ENCODE measurements at places on chromosomes 16 and 17.

- no peak for DNase-seq
Observed at GRCh38 chr17:77636835-77637817, 321.4 kb upstream of the TNRC6C start.

- no peak for DNase-seq
Observed at GRCh38 chr16:56812884-56813283, 52.1 kb upstream of the SLC12A3 start.

GRCh38 chr17:73203788-73204479 lies 11.1 kb downstream of the COG1 start:
- peak; percentile 26 for DNase-seq

DNA sequence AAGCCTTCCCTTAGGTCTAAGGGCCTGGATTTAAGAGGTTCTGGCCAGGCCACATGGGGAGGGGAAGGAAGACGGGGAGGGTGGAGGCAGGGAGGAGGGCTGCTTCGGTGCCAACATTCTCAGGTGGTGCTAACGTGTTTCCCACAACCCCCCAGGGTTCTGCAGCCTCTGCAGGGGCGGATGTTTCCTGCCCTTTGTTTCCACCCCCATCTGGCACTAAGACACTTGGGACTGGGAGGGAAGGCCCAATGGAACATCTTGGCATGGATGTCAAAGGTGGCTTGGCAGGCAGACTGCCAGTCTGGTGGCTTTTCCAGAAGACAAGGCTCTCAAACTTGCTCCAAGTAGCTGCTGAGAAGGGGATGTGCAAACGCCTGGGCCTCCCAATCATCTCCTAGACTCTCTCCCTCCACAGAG lies 12.7 kb downstream of the HIC1 start:
- DNase-seq = no peak

- no peak for DNase-seq
Observed at GRCh38 chr17:29959658-29960337, 18.4 kb downstream of the EFCAB5 start.

- DNase-seq = no peak
Observed at GRCh38 chr17:74860229-74860871, 665 bp upstream of the GRIN2C start.

DNA sequence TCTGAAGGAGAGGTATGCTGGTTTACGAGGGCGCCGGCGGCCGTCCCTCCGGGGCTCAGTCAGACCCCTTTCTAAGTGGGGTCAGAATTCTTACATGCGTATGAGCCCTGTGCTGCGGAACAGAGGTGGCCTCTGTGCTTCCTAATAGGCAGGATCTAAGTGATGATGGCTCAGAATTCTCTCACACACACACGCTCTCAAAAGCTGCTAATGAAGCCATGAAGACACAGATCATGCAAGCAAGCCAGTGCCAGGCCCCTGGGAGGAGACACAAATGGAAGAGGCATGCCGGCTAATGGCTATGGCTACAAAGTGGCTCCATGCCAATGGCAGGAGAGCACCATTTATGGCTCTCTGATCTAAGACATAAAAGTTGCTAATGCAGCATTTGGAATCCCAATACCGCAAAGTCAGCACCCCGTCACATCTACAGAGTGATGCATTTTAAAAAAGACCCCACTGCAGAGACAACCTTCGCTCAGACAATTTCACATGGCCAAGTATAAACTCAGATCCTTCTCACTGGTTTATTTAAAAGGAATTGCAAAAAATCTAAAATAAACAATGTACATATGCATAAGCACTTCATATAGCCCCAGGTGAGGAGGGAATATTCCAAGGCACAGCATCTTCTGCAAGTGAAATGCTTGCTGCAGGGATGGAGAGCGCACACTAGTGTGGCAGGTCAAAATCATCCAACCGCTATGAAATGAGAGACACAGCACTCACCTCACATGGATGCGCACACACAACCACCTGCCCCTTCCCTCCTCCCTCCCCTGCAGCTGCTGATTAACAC lies 24.5 kb downstream of the NPLOC4 start:
- no peak for DNase-seq

DNA sequence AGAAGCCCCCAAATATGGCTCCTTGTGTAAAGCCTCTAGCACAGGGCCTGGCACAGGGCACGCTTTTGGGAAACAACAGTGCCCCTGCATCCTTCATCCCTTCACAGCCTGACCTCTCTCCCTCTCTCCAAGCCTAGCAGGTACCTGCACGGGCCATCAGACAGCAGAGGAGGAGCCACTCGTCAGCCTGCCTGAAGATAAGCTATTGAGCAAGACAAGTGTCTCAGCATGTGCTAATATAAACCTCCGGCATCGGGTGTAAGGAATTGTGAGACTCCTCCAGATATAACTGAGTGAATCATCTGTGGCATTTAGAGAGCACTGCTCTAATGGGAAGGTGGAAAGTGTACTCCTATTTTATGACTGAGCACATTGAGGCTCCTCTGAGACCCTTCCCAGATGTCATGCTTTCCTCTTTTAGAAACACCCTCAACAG lies 38.3 kb downstream of the TBX4 start:
- DNase-seq = no peak

- DNase-seq = no peak
Observed at GRCh38 chr17:4850246-4850645, 17.1 kb downstream of the MINK1 start.

- DNase-seq = no peak
Observed at GRCh38 chr17:64442541-64442971, 6.4 kb upstream of the MILR1 start.

DNA sequence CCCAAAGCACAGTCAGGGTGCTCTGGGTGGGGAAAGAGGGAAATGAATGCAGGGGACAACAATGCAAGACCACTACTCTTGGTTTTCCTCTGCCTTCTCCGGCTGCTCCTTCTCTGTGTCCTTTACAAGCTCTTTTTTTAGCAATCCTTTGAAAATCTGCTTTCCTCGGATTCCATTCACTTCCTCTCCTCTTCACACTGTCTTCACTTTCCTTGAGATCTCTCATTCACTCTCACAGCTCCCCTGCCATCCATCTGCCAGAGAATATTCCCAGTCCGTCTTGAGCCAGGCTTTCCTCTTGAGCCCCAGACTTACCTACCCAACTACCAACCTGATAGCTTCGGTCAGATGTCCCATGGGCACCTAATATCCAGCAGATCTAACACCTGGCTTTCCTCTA lies 11.0 kb upstream of the SPOP start:
- no peak for DNase-seq

GRCh38 chr16:87661561-87661960 lies 59.3 kb downstream of the JPH3 start:
- DNase-seq = peak; percentile 24

DNA sequence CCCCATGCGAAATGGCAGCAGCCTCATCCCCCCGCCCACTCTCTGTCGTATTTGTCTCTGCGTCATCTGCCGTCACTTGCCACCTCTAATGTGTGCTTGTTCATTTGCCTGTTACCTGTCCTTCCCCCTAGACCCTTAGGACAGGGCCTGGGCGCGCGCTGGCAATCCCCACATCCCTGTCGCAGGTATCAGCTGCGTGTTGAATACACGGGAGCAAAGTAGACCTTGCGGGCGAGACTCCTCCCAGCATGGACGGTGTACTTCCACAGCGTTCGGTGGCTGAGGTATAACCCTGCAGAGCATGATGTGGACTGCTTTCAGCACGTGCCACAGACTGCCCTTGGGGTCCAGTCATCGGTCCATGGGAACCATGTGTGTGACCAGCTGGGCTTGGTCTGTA lies 170.1 kb upstream of the CHMP6 start:
- DNase-seq = no peak

DNA sequence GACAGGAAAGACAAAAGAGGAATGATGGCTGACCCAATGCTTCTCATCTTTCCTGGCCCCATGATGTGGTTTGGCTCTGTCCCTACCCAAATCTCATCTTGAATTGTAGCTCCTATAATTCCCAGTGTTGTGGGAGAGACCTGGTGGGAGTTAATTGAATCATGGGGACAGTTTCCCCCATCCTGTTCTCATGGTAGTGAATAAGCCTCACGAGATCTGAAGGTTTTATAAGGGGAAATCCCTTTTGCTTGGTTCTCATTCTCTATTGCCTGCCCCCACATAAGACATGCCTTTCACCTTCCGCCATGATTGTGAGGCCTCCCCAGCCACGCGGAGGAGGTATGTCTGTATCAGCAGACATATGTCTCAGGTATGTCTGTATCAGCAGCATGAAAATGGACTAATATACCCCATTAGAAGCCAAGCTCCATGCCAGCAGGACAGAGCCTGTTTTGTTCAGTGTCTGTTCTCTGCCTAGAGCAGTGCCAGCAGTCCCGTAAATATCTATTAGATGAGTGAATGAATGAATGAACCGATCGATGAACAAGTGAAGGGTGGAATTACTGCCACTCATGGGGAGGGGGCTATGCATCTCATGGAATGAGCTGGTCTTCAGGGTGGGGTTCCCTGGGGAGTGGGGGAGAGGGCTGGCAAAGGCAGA lies 304.4 kb downstream of the SOX9 start:
- no peak for DNase-seq

DNA sequence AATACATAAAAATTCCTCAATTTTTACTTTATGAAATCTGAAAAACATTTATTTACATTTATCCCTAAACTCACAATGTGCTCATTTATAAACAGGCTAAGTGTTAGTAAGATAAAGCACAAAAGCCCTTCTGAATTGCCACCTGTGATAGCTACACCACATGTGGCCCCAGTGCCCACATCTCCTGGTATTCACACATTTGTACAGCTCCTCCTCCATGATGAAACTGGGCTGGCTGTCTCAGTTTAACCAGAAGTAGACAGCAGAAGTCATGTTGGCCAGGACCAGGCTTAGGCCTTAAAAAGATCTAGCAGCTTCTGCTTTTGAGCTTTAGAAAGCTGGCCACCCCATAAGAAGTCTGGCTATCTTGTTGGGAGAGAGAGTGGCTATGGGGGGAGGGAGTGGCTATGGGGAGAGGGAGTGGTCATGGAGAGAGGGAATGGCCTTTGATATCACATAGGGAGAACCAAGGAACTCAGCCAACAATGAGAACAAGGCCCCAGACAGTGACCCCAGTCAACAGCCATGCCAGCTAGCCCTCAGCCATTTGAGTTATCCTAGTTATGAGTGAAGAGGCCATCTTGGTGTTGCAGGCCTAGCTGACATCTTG lies 47.4 kb downstream of the CEP95 start:
- DNase-seq = no peak

DNA sequence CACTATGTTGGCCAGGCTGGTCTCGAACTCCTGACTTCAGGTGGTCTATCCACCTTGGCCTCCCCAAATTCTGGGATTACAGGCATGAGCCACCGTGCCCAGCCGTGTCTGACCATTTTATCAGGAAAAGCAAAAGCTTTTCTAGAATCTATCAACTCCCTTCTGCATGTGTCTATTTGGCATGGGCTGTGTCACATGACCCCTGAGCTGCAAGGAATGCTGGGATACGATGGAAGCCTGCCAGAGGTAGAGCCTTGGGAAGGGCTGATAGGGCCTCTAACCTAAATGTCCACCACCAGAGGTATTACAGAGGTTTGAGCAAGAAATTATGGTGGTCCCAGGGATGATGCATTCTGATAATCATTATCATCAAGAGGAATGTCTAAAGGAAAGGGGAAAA lies 616.2 kb downstream of the WWOX start:
- no peak for DNase-seq

DNA sequence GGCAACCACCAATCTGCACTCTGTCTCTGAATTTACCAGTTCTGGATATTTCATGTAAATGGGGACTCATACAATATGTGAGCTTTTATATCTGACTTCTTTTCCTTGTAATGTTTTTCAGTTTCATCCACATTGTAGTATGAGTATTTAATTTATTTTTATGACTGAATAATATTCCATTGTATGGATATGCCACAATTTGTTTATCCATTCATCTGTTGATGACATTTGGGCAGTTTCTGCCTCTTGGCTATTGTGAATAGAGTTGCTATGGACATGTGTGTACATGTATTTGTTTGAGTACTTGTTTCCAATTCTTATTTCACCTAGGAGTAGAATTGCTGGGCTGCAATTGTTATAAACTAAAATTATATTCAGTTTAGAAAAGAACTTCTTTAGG lies 126.9 kb downstream of the MRTFB start:
- no peak for DNase-seq

DNA sequence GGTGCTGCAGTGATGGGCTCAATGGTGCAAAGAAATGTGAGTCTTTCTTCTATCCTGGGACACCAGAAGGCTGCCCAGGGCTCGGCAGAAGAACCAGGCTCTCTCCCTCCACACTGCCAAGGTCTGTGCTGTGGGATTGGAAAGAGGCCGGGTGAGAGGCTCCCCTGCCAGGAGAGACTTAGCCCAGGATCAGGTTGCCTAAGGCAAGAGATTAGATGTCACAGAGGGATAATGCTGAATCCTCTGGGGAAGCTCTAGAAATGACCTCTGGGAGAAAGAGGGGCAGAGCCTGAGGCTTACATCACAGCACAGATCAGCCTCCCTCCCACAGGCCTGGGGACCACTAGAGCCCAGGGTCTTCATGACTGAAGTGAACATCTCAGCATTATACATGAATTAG lies 5.7 kb upstream of the DOC2B start:
- no peak for DNase-seq

- DNase-seq = peak; percentile 66
Observed at GRCh38 chr16:85924675-85925074, 25.7 kb downstream of the IRF8 start.

GRCh38 chr17:36514856-36515255 lies 19.8 kb downstream of the MYO19 start:
- no peak for DNase-seq

DNA sequence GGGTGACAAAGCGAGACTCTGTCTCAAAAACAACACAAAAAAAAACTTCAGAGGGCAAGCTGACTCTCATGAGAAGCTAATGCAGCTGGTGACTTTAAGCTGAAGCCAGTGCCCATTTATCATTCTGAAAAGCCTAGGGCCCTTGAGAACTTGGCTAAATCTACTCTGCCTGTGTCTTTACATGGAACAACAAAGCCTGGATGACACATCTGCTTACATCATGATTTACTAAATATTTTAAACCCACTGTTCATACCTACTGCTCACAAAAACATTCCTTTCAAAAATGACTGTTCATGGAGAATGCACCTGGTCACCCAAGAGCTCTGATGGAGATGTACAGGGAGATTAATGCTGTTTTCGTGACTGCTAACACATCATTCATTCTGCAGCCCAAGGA lies 6.1 kb upstream of the ALOX12 start:
- no peak for DNase-seq

- no peak for DNase-seq
Observed at GRCh38 chr16:31243734-31244670, 15.8 kb upstream of the ITGAM start.

DNA sequence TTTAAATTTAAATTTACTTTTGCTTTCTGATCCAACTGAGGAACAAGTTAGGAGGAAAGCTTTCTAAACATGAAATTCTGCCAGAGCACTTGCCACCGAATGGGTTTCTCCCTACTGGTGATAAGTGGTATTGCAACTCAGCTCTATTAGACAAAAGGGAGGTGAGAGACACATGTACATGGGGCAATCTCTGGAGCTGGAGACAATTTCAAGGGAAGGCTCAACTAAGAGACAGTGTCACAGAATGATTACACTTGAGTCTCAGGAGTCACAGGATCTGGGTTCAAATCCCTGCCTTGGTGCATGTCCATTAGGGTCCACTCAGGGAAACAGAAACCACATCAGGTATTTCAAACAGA lies 37.4 kb downstream of the SOCS1 start:
- DNase-seq = no peak

All from stimulated activated CD4-positive, alpha-beta T cell treated with anti-CD3 and anti-CD28 coated beads, Interleukin-1b, Interleukin-23, amount 100 ng/mL, for 48 hours (primary cell).